ENCODE measurements at places on chromosomes 12 and 14. TPM values are rescaled to one million over a fixed set of nuclear protein-coding genes. Genes with fewer than 3 reads are reported as not detected.

Gene FAM186B
- polyA plus RNA-seq = 0.05 TPM

DNA sequence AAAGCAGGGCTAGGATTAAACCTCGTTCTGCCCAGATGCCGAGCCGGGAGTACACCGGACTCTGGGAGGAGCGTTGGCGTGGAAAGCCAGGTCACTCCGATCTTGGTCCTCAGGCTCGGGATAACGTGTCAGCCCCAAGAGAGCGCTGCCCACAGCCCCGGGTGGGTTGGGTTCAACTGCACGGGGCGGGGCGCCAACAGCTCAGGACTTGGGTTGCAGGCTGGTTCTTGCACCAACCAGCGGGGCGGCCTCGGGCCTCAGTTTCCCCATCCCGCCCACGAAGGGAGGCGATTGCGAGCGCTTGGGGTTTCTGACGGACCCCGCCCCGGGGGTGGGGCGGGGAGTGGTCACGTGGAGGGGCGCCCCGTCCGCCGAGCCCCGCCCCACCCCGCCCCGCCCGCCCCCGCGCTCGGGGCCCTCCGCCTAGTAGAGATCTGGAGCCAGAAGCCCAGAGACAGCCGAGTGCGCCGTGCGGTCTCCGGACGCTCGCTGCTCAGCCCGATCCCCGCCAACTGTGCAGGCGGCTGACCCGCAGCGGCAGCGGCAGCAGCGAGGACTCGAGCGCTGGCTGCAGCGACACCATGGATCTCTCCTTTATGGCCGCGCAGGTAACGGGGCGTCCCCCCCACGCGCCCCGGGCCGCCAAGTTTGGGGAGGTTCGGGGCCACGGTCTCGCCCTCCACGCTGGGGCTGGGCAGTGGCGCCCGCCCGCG is at the start of gene C14orf132:
C14orf132 (plus strand) TSS at position 443 of the 713 bp plus-strand sequence; CDS start at position 582, 139 bp downstream.
- peak; percentile 30 for DNase-seq

- DNase-seq = peak; percentile 7
Measured at GRCh38 chr14:86654558-86655184, 1124.7 kb downstream of the FLRT2 start.

DNA sequence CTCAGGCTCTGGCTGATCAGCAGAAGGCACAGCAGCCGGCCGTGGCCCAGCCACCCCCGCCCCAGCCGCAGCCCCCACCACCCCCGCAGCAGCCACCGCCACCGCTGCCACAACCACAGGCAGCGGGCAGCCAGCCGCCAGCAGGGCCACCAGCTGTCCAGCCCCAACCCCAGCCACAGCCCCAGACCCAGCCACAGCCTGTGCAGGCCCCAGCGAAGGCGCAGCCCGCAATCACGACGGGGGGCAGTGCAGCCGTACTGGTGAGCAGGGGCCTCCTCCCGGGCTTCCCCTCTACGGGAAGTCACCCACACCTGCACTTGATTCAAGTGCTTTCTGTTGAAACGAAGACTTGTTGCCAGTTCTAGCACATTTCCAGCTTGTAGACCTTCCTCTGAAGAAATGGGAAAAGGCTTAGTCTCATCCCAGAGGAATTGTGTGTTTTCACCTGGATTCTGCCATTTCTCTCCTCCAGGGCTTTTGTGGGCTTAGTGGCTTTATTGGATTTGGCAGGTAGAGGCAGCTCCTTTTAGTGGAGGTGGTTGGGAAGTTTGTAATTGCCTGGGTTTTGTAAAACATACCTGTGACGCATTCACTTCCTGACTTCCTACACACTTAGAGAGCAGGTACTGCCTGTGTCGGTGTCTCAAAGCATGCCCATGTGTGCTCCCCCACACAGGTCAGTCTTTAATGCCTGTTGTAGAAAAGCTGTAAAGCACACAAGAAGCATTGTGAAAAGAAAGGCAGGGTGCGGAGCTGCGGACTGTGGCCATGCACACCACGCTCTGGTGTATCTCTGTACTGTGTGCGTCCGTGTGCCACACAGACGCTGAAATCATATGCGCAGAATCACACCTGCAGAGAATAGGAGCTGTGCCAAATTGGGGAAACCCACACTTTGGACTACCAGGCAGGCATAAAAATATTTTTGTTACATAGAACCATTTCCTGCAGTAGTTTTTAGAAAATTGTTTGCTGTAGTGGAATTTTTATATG is 90.5 kb downstream of the DDX51 start:
- DNase-seq = no peak

DNA sequence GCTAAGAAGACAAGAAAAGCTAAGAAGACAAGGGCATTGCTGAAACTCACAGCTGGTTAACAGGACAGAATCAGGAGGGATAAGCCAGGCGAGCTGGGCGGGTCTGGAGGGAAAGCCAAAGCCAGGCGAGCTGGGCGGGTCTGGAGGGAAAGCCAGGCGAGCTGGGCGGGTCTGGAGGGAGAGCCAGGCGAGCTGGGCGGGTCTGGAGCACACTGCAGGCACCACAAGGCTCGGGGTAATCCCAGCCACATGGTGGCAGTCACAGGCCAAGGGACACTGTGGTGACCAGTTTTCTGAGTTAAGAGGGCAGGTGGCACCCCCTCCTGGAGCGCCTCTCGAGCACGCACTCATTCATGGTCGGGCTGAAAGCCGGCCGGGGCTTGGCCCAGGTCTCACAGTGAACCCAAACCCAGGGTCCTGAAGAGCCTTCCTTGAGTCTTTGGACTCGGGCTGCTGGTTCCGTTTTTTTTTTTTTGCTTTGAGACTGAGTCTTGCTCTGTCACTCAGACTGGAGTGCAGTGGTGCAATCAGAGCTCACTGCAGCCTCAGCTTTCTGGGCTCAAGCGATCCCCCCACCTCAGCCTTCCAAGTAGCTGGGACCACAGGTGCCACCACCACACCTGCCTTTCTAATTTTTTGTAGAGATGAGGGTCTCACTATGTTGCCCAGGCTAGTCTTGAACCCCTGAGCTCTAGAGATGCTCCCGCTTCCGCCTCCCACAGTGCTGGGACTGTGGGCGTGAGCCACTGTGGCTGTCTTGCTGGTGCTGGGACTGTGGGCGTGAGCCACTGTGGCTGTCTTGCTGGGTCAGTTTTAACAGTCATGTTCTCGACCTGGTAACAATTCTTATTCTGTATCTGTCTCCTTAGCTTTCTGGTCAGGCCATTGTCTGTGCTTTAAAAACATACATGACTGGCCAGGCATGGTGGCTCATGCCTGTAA is 40.2 kb downstream of the HSP90AA1 start:
- DNase-seq = peak; percentile 58

DNA sequence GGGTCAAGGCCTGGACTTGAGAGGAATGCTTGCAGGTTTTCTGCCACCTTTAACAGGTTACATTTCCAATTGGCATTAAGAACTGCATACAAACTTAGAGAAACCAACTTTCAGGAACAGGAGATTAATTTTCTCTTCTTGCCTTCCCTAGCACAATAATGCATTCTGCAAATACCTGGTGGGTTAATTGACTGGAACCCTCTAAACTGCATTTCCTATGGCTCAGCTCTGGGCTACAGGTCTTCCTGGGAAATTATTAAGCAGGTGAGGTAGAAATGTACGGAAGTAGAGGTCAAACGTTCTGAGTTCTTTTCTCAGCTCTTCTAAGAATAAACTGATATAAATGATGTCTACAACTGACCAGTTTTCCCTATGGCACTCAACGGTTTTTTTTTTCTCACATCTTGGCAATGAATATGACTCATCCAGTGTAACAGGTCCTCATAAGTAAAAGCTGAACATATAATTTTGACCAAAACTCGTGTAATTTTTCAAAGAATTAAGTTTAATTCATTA is 144.9 kb upstream of the PELI2 start:
- DNase-seq = no peak
